ENCODE measurements at places on chromosomes 3 and 15.

GRCh38 chr3:195065142-195065863, 205.7 kb downstream of the XXYLT1 start:
- no peaks in the 10 kb centered on the region for H3K4me1 ChIP-seq
- H3K27ac ChIP-seq, result no peak overlapping the region
- no peaks in the 10 kb centered on the region for H3K27me3 ChIP-seq
- DNase-seq, result no peak
- H3K4me3 ChIP-seq, result no peak overlapping the region

- no peaks in the 10 kb centered on the region for H3K36me3 ChIP-seq
- H3K27ac ChIP-seq, result no peak overlapping the region
- H3K4me3 ChIP-seq, result no peak overlapping the region
These were observed 70.5 kb upstream of the SEC13 start for GRCh38 chr3:10391391-10391790.

GRCh38 chr15:74843891-74844299, 939 bp upstream of the ULK3 start:
- DNase-seq, result no peak
- H3K27ac ChIP-seq, result peak overlapping the region; percentile 93
- no peaks in the 10 kb centered on the region for H3K36me3 ChIP-seq
- peak overlapping the region; percentile 94 for H3K4me3 ChIP-seq
- no peaks in the 10 kb centered on the region for H3K4me1 ChIP-seq

DNA sequence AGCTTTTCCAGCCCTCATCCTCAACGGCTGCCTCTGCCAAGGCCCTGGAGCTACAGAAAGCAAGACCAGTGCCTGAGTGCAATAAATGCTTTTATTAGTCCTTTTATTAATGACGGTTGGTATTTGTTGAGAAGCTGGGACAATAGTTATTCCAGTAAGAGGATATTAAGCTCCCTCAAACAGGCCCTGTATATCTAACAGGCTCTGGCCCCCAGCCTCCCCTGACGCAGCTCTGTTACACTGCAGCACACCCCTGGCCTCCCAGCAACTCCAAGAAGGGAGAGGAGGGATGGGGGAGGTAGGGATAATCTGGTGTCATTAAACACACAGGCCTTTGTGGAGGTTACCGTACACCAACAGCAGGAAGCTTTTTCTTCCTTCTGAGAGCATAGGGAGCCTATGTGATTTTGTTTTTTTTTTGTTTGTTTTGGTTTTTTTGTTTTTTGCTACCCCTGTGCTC, 30.8 kb upstream of the MAGEF1 start:
- H3K27me3 ChIP-seq, result no peaks in the 10 kb centered on the region
- no peaks in the 10 kb centered on the region for H3K4me1 ChIP-seq
- H3K4me3 ChIP-seq, result no peak overlapping the region
- H3K27ac ChIP-seq, result peak overlapping the region; percentile 33
- no peaks in the 10 kb centered on the region for H3K36me3 ChIP-seq

- DNase-seq, result peak; percentile 63
- peak overlapping the region; percentile 57 for H3K4me3 ChIP-seq
- no peaks in the 10 kb centered on the region for H3K27me3 ChIP-seq
- no peaks in the 10 kb centered on the region for H3K4me1 ChIP-seq
- H3K27ac ChIP-seq, result peak overlapping the region; percentile 90
These were observed 42.7 kb downstream of the EIF2AK4 start for GRCh38 chr15:39976291-39977274.

DNA sequence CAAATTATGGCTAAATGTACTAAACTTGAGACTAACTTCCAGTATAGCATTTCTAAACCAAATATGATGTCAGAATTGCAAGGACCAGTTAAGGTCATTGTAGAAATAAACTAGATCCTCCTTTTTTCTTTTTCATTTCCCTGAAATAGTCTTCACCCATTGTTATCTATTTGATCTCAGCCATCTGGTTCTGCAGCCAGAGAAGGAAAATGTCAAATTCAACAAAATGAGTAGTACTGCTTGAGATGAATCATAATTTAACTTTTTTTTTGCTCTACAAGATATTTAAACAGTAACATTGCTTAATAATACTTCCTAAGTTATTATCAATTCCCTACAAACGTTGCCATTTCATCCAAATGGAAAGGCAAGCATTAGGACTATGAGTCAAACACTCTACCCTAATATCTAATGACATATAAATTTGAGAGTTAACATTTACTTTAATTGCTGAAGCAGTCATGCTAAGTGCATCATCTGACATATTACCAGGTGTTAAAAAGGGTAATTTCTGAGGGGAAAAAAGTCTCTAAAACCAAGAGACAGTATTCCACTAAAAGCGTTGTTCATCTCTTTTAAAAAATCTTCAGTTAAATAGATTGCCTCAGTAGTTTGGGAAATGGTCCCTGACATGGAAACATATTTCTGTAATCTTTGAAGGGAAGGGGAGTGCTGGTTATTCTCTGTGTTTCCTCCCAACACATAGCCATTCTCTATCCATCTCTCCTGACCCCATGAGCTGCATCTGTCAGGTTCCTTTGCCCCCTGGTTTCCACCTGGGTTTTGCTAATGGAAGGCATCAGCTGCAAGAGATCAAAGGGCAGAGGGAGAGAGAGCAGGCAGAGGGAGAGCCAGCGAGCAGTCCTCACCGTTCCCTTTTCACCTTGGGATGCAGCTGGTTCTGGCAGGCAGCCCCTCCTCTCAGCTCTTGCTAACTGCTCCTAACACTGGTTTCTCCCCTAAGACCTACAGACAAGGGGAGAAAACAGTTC, 138.5 kb downstream of the ARPP21 start:
- DNase-seq, result no peak
- H3K4me1 ChIP-seq, result no peaks in the 10 kb centered on the region
- no peak overlapping the region for H3K27ac ChIP-seq
- no peak overlapping the region for H3K4me3 ChIP-seq
- no peaks in the 10 kb centered on the region for H3K36me3 ChIP-seq

DNA sequence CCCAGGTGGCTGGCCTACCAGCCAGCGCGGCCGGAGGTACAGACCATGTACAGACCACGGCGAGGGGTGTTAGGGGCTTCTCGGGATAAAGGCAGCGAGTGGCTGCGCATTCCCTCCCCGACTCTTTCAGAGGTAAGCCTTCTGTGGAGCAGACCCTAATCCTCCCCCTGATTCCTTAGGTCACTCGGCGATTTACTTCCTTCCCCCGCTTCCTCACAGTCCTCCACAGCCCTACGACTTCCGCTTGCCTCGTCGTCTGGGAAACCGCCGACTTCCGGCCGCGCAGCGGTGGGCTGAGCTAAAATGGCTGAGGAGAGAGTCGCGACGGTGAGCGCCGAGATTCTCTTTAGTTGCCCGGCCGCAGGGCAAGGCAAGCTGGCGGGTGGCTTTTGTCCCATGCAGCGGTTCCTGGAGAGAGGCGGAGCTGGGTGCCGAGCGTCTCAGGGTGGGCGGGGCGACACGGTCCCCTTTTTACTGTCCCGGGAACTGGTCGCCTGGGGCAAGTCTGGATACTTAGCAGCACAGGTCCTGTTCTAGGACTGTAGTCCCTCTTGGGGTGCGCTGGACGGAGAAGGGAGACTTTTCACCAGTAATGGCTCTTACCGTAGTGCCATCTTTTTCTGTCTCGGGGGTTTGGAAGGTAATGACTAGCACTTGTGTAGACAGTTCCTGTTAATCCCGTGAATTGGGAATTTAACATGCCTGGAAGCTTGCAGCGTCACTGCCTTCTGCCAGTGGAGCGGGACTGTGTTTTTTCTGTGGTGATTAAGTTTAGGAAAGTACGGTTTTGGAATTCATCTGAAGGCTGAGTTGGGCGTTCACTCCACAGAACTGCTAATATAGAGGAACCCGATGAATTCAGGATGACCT, at the start of the genes BBS4 and HIGD2B:
Gene BBS4, plus strand, starts transcription at position 283 of the 870 bp plus-strand sequence. Its CDS starts 21 bp downstream, at position 304.
Gene HIGD2B, minus strand, starts transcription at position 258 of the 870 bp plus-strand sequence. CDS start 9,808 bp downstream, outside the sequence.
- H3K4me1 ChIP-seq, result no peaks in the 10 kb centered on the region
- DNase-seq, result peak; percentile 88
- H3K36me3 ChIP-seq, result no peaks in the 10 kb centered on the region

DNA sequence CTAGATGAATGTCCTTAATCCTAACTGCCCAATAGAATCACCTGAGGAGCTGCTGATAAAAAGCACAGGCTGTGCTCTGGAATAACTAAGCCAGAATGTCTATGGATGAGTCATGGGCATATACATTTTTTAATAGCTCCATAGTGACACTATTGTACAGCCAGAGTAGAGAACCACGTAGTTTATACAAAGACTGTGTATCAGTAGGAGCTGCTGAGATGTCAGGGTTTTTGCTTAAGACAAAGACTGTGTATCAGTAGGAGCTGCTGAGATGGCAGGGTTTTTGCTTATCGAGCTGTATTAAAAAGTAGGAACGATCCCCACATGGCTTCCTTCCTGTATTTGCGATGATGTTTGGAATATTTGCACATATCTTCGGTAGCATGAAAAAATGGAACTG, 137.4 kb downstream of the SV2B start:
- no peaks in the 10 kb centered on the region for H3K36me3 ChIP-seq
- no peaks in the 10 kb centered on the region for H3K4me1 ChIP-seq
- no peaks in the 10 kb centered on the region for H3K27me3 ChIP-seq
- H3K27ac ChIP-seq, result no peak overlapping the region

- no peak overlapping the region for H3K27ac ChIP-seq
- no peaks in the 10 kb centered on the region for H3K27me3 ChIP-seq
- no peak for DNase-seq
- peaks cover 7% of the 10 kb centered on the region for H3K4me1 ChIP-seq
These were observed 17.6 kb upstream of the FRMD4B start for GRCh38 chr3:69403454-69403853.

GRCh38 chr15:68993276-68993675, 21.2 kb upstream of the NOX5 start:
- H3K4me1 ChIP-seq, result no peaks in the 10 kb centered on the region
- H3K4me3 ChIP-seq, result no peak overlapping the region
- no peaks in the 10 kb centered on the region for H3K36me3 ChIP-seq
- no peak overlapping the region for H3K27ac ChIP-seq
- DNase-seq, result no peak
- H3K27me3 ChIP-seq, result no peaks in the 10 kb centered on the region

- H3K27ac ChIP-seq, result peak overlapping the region; percentile 82
- DNase-seq, result peak; percentile 40
- peaks cover 22% of the 10 kb centered on the region for H3K4me1 ChIP-seq
- H3K27me3 ChIP-seq, result no peaks in the 10 kb centered on the region
These were observed 1.9 kb downstream of the PAK6 start for GRCh38 chr15:40240619-40241221.

DNA sequence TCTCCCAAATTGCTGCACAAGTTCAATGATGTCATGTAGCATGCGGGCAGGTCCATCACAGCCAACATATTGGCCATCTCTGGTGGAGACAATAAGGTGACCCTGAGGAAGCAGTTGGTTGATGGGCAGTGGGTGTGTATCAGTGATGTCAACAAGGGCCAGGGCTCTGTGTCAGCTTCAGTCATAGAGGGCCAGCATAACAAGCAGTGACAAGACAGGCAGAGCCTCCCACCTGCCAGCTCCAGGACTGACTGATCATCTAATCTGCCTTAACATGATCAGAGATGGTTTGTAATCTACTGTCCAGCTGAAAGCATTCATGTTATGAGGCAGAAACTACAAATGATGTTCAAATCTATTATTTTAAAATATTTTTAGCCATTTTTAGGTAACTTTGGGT, 62.3 kb downstream of the GLB1 start:
- DNase-seq, result no peak
- no peaks in the 10 kb centered on the region for H3K36me3 ChIP-seq
- no peaks in the 10 kb centered on the region for H3K4me1 ChIP-seq
- H3K27me3 ChIP-seq, result no peaks in the 10 kb centered on the region
- H3K4me3 ChIP-seq, result no peak overlapping the region

GRCh38 chr3:29926378-29926777, 645.5 kb downstream of the RBMS3 start:
- no peak for DNase-seq
- no peaks in the 10 kb centered on the region for H3K4me1 ChIP-seq

DNA sequence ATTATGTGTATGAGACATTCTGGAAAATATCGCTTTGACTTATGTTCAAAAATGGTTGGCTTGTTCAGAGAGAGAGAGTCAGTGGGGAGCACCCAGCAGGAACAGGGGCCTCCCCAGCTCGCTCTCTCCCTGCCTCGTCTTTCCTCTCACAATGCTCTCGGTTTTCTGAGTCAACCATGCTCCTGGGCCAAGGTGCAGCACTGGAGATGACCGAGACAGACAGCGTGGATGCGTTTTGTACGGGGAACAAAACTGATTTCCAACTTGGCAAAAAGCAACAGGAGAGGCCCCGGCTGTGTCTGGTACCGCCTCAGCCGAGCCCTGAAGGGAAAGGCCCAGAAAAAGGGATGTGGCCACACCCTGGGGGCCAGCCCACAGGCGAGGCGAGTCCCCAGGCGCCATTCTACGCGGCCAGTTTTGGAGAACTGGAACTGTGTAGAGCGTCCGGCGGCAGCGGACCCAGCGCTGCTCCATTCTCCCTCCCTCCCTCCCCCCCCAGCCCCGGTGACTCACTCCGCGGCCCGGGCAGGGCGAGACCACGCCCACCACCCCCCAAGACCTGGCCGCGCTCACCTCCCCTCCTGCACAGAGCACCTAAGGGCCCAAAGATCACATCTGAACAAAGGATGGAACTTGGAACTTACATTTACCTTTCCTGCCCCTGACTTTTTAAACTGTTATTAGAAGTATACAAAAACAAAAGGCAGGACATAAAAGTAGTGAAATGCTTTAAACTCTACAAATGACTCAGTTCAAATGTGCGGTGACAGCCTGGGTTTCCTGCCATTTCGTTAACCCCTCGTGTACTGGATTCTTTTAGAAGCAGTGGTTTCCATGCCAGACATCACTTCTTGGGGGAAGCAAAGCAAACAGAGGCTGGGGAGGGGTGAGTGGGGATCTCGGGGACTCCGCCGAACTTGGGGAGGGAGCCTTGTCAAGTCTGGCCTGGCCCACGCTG, 12.7 kb downstream of the ATP10A start:
- H3K4me1 ChIP-seq, result peaks cover 7% of the 10 kb centered on the region
- H3K36me3 ChIP-seq, result no peaks in the 10 kb centered on the region
- no peaks in the 10 kb centered on the region for H3K27me3 ChIP-seq
- DNase-seq, result peak; percentile 69
- H3K27ac ChIP-seq, result peak overlapping the region; percentile 90

GRCh38 chr3:178202194-178202593, 334.0 kb upstream of the KCNMB2 start:
- H3K27ac ChIP-seq, result no peak overlapping the region
- no peak overlapping the region for H3K4me3 ChIP-seq
- H3K4me1 ChIP-seq, result no peaks in the 10 kb centered on the region
- no peaks in the 10 kb centered on the region for H3K27me3 ChIP-seq
- no peak for DNase-seq
- no peaks in the 10 kb centered on the region for H3K36me3 ChIP-seq

GRCh38 chr15:86016750-86017149, 62.9 kb upstream of the AGBL1 start:
- H3K27ac ChIP-seq, result no peak overlapping the region
- no peak overlapping the region for H3K4me3 ChIP-seq
- DNase-seq, result no peak
- no peaks in the 10 kb centered on the region for H3K27me3 ChIP-seq

Data from breast epithelium (tissue), 4 donors.